Frontal cortex (tissue), 4 donors: ENCODE measurements at places on chromosomes 1 and 21.

- no peak for DNase-seq
These were observed 56.9 kb downstream of the ZNF648 start for GRCh38 chr1:182004601-182005000.

GRCh38 chr1:42937836-42938644 lies 20.6 kb downstream of the SLC2A1 start:
- DNase-seq: no peak

GRCh38 chr1:227845147-227845458 lies 29.6 kb downstream of the PRSS38 start:
- no peak for DNase-seq

DNA sequence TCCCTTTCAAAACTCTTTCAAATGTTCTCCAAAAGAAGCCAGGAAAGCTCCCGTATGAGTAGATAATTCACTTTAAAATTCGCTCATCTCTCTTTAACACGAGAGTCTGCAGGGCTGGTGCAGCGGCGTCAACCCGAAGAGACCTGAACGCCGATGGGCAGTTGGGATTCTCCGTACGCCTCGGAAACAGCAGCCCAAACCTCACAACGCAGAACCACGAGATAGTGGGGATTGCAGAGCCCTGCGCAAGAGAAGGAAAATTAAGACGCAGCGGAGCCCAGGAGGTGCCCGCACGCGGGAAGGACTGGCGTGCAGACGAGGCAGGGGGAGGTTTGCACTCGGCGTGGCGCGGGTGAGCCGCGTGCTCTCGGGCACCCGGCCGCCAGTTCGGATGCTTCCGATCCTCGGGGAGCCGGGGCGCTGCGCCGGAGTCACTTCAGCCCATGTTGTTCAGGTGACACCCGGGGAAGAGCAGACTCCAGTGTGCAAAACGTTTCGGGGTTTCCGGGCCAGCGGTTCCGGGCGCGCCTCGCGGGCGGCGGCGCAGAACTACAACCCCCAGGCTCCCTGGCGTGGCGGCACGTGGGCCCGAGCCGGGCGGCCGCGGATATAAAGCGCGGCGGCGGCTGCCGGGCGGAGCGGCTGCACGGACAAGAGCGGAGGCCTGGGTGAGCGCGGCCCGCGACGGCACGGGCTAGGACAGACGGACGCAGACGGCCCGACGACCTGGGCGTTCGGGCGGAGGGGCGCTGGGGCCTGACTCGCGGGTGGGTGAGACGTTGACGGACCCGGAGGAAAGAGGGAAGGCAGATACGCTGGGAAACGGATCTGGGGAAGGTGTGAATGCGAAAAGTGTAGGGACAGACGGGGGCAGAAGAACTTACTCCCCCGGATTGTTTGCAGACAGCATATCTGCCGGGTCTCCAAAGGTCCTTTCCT lies at the start of gene NPL:
TSS of gene NPL (plus strand) at position 636 of the 939 bp plus-strand sequence. CDS start 4,599 bp downstream, outside the sequence.
- peak; percentile 86 for DNase-seq
